Jurkat, Clone E6-1 (cell line): ENCODE measurements at places on chromosomes 6 and 20.

DNA sequence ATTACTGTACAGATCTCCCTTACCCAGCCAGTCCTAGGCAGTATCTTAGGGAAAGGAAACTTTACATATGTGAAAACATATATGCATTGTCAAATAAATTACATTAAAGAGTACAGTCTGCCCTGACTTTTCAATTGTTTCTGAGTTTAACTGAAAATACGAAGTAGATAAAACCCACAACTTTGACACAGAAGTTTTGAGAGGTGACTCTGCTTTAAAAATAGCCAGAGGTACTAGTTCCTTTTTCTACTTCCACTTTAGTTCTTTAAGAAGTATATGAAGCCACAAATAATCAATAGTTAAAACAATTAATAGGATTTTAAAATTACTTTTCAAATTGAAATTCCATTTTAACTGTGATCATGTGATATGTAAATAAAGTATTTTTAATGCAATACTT, 62.9 kb downstream of the BMP5 start:
- no peak for DNase-seq

GRCh38 chr6:36266913-36267644, 2.8 kb upstream of the PNPLA1 start:
- DNase-seq = no peak

DNA sequence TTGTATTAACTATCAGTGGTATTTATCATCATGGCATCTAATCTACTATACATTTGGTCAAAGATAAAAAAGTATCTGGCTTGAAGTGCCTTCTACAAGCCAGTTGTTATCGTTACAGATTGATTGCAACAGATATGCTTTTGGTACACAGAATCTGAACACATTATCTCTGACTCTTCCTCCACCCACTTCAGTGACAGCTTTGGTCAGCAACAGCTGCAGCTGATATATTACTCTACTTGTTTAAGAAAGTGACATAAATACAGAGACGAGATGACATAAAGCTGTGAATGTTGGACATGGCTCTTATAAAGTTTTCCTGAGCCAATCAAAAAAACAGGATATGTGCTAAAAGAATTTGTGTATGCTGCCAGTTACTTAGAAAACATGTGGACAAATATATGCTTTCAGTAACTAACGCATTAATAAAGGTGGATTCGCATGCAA, 77.6 kb downstream of the HIVEP2 start:
- DNase-seq = no peak

DNA sequence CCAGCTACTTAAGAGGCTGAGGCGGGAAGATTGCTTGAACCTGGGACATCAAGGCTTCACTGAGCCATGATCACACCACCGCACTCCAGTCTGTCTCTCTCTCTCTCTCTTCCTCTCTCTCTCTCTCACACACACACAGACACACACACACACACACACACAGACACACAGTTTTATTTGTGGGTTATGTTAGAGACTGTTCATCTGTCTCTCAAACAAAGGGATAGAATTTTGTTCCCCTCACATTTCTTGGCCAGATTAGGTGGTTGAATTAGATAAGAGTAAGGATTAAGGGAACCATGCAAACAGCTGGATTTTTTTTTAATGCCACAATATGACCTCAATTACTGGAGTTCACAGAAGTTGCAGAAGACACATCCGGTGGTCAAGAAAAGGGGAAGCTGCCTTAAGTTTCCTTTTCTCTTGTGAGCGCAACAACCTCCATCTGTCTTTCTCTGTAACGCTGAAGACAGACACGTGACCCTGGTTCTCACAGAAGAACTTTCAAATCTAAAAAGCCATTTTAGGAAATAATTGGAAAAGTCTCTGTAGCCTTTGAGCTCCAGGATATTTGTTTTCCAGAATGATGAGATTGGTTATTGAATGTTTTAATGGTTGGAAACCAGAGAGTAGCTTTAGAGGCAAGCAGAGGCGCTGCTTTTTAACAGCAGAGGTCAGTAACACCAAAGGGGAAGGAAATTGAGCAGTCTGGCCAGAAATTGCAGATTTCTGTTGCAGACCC, 32.9 kb upstream of the LGSN start:
- no peak for DNase-seq

DNA sequence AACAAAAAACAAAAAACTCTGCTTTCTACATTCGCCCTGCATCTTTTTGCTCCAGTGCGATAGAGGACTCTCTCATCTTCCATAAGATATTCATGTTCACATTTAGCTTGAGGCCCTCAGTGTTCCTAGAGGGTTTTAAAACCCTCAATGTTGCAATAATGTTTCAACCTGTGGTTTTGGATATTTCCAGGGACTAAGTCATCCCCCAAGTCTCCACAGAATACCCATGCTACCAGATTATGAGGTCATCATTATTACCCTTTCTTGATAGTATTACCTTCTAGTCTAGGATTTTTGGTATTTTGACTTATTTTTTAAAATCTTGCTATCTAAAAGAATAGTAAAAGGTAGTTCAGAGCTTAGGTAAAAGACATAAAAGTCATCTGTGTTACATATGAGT, 480.5 kb upstream of the ID4 start:
- no peak for DNase-seq

DNA sequence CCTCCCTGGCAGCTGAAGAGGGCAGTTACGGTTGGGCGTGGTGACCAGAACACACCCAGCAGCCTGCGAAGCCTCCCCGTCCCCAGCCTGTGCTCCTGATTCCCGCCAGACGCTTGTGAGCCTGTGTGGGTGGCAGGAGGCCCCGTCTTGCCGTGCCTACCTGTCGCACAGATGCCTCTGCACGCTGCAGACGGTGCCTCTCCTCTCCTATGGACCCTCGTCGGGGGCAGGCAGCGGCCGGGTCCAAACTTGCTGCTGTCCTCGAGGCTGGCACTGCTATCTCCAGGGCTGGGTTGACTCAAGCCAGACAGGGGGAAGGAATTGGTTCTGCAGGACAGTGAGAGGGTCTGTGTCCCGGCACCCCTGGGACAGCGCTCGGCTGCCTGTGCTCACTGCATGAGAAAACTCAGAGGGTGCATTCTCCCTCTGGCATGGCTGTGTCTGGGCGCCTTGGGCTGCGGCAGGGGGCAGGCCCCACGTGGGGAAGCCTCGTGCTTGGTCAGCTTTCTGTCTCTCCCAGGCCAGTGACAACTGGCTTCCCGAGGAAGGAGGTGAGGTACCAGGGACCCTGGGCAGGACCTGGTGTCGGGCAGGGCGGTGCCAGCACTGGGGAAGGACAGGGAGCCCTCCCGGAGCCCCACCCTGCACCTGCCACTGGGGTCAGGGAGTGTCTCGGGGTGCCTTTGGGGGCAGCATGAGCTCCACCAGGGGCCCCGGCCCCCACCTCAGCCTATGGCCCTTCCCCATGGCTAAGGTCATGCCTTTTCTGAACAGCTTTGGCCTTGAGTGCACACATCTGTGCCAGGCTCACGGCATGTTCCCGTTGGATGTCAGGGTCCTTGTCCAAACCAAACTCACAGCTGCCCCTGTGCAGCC, 127.5 kb downstream of the TAF4 start:
- DNase-seq = no peak

GRCh38 chr6:40948570-40948969, 90.5 kb downstream of the UNC5CL start:
- DNase-seq = no peak

- no peak for DNase-seq
These were observed 63.0 kb upstream of the KIF25 start for GRCh38 chr6:167934426-167934864.

DNA sequence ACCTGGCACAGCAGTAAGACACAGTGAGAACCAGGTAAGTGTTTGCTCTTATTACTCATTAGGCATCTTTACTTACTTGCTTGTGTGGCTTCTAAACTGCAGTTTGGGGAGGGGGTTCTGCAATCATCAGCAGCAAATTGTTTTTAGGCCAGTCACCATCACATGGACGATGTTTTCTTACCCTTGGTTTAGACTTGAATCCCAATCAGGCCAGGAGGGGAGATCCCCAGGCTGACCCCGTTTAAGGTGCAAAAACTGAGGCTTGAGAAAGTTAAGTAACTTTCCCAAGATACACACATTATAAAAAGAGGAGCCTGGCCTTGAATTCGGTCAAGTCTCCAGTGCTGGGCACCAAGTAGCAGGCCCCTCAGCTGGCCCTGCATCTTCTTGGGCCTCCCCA, 51.8 kb upstream of the SLC32A1 start:
- DNase-seq = no peak

GRCh38 chr20:20664795-20665589, 47.5 kb downstream of the RALGAPA2 start:
- peak; percentile 38 for DNase-seq

DNA sequence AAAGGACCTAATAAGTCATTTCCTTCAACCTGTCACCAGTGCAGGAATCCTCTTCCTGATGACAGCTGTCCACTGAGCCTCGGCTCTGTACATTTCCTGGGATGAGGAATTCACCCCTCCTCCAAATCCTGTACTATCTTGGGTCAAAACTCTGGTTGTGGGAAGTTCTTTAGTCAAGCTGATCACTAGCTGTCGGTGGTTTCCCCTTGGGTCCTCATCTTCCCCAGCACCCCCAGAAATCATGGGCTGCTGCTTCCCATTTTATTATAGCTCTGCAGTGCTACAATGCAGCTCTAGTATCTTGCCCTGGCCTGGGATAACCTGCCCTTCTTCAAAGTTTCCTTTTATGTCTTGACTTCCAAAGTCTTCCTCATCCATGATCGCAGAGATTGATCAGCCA, 14.6 kb upstream of the ADA start:
- no peak for DNase-seq

GRCh38 chr6:17062871-17063440, 38.9 kb upstream of the STMND1 start:
- DNase-seq = no peak

- DNase-seq = no peak
These were observed 194.2 kb upstream of the SGK1 start for GRCh38 chr6:134511984-134512683.

- DNase-seq = peak; percentile 12
These were observed 9.9 kb upstream of the PSMF1 start for GRCh38 chr20:1108437-1108920.

GRCh38 chr6:43992783-43993644, 134.2 kb downstream of the MRPL14 start:
- DNase-seq = no peak
